ENCODE measurements at places on chromosomes 6 and 20. TPM values are rescaled to one million over a fixed set of nuclear protein-coding genes. Genes with fewer than 3 reads are reported as not detected.

Gene RAET1L
- total RNA-seq = not detected

Gene SMLR1
- total RNA-seq = not detected

Gene SULF2
- total RNA-seq = 65.2 TPM

Gene DHX16
- 25.2 TPM for total RNA-seq

Gene FNDC11
- 0.86 TPM for total RNA-seq

Gene TNFAIP3
- 64.0 TPM for total RNA-seq

Gene CST4
- not detected for total RNA-seq

Gene ELOVL4
- 3.6 TPM for total RNA-seq

Gene MYMX
- total RNA-seq = not detected

Gene SIRPB1
- total RNA-seq = 0.93 TPM

Gene NRSN1
- total RNA-seq = 1.1 TPM

Gene HLA-DQA1
- total RNA-seq = not detected

Gene FKBP1C
- total RNA-seq = 0.97 TPM

GRCh38 chr6:47188588-47189021 lies 121.1 kb downstream of the TNFRSF21 start:
- no peak for DNase-seq
- H3K4me3 ChIP-seq = no peak overlapping the region
- peaks cover 5% of the 10 kb centered on the region for H3K4me1 ChIP-seq
- no peaks in the 10 kb centered on the region for H3K36me3 ChIP-seq
- no peaks in the 10 kb centered on the region for H3K27me3 ChIP-seq

DNA sequence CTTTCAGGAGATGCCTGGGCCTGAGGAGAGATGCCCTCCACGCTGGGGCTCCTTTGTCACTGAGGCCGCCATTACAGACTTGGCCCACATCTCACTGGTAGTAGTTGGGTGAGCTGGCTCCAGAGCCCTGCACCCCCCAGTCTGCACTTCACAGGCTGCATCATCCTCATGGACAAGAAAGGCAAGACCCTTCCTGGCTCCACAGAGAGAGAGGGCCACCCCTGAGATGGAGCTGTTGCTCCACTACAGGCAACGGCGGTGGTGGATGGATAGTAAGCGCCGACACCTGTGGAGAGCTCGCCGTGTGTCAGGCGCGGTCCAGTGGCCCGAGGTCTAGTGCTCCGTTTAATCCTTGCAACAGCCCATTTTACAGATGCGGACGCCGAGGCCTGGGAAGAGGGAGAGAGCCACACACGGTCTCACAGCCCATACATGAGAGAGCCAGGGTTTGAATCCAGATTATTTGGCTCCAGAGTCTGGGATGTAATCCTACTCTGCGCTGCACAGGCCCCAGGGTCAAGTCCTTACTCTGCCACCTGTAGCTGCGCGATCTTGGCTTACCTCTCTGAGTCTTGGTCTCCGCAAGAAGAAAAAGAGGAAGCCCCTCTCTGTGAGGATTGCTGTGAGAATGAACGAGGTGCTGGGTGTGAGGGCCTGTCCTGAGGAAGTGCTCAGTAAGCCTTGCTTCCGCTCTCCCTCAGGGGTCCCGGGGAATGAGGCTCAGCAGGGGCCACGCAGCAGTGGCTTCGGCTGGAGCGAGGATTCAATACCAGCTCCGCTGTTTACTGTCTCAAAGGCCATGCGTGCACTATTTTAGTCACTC lies 34.5 kb downstream of the SPDEF start:
- no peak overlapping the region for H3K27ac ChIP-seq
- DNase-seq = no peak
- no peaks in the 10 kb centered on the region for H3K36me3 ChIP-seq
- no peak overlapping the region for H3K4me3 ChIP-seq
- H3K27me3 ChIP-seq = peaks cover 5% of the 10 kb centered on the region

- no peak overlapping the region for H3K27ac ChIP-seq
- no peak for DNase-seq
- no peaks in the 10 kb centered on the region for H3K36me3 ChIP-seq
- peaks cover 27% of the 10 kb centered on the region for H3K27me3 ChIP-seq
- H3K4me3 ChIP-seq = no peak overlapping the region
- H3K4me1 ChIP-seq = peaks cover 11% of the 10 kb centered on the region
These were observed 2.9 kb downstream of the MAP7 start for GRCh38 chr6:136547336-136547735.

DNA sequence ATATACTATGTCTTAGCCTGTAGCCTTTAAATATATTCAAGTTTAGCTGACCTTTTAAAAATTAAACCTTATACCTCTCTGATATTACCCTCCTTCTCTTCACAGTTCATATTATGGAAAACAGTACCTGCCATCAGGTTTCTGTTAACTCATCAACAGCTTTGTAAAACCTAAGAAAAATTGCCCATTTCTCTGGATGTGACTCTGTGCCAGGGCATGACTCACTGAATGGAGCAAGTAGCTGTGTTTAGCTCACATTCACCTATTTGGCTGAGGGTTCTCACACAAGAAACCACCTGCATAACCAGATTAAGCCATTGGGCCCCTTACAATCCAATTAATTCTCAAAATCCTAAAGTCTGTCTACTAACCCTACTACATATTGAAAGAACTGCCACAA lies 678.8 kb upstream of the MARCKS start:
- no peak overlapping the region for H3K4me3 ChIP-seq
- peaks cover 10% of the 10 kb centered on the region for H3K4me1 ChIP-seq
- no peaks in the 10 kb centered on the region for H3K27me3 ChIP-seq
- DNase-seq = no peak
- H3K27ac ChIP-seq = no peak overlapping the region

DNA sequence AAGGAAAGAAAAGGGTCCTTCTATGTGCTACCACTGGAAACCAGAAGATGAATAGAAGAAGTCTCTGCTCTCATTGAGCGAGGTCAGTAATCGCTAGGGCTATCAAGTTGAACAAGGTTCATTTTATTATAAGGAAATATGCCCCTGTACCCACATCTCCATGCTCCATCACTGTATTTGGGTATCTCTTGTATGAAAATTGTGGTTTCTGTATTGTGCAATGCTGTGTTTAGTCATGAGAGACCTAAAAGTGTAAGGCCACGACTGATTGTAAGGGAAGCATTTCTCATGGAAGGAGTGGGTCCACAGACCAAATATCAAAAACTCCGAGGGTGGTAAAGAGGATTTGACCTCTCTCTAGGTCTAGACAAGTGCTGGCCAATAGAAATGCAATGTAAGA lies 3.6 kb upstream of the HS3ST5 start:
- no peaks in the 10 kb centered on the region for H3K36me3 ChIP-seq
- no peak overlapping the region for H3K27ac ChIP-seq
- H3K4me1 ChIP-seq = peaks cover 21% of the 10 kb centered on the region
- H3K27me3 ChIP-seq = peaks cover 27% of the 10 kb centered on the region

GRCh38 chr6:157133856-157134255 lies 189.5 kb downstream of the TMEM242 start:
- H3K27me3 ChIP-seq = no peaks in the 10 kb centered on the region
- H3K27ac ChIP-seq = peak overlapping the region; percentile 54
- peaks cover 7% of the 10 kb centered on the region for H3K4me1 ChIP-seq
- peaks cover 19% of the 10 kb centered on the region for H3K36me3 ChIP-seq
- no peak for DNase-seq

DNA sequence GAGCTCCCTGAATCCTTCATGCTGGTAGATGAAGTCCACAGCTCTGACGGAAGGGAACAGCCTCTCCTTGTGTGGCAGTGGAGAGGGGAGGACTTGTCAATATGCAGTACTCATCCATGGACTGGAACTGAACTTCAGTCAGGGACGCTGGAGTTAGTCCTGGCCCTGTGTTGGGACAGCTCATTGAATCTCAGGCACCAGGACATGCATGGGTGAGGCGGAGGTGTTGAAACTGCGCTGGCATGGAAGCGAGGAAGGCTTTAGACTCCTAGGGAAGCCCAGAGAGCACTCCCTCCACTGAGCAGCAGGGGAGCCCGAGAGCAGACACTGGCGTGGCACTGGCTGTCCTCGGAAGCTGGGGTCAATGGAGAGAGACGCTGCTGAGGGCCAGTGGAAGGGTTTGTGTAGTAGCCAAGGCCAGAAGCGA lies 161.3 kb upstream of the GGTLC1 start:
- no peak overlapping the region for H3K27ac ChIP-seq
- peaks cover 5% of the 10 kb centered on the region for H3K27me3 ChIP-seq
- no peak for DNase-seq
- H3K4me1 ChIP-seq = no peaks in the 10 kb centered on the region

GRCh38 chr6:57216235-57217101 lies 5.6 kb downstream of the RAB23 start:
- peaks cover 34% of the 10 kb centered on the region for H3K36me3 ChIP-seq
- DNase-seq = no peak
- H3K4me3 ChIP-seq = no peak overlapping the region

GRCh38 chr20:43545837-43546578 lies 12.8 kb upstream of the SGK2 start:
- no peak for DNase-seq
- H3K4me1 ChIP-seq = no peaks in the 10 kb centered on the region
- peaks cover 28% of the 10 kb centered on the region for H3K36me3 ChIP-seq
- H3K4me3 ChIP-seq = no peak overlapping the region

- DNase-seq = no peak
- no peaks in the 10 kb centered on the region for H3K27me3 ChIP-seq
- peaks cover 42% of the 10 kb centered on the region for H3K4me1 ChIP-seq
- no peak overlapping the region for H3K27ac ChIP-seq
These were observed 882.7 kb upstream of the FLRT3 start for GRCh38 chr20:15220009-15220656.

- H3K36me3 ChIP-seq = peaks cover 4% of the 10 kb centered on the region
- H3K4me1 ChIP-seq = peaks cover 55% of the 10 kb centered on the region
- no peaks in the 10 kb centered on the region for H3K27me3 ChIP-seq
- DNase-seq = no peak
These were observed 77.1 kb downstream of the JARID2 start for GRCh38 chr6:15322781-15323536.

- peak within 1 kb of the TSS; percentile 86 for H3K4me3 ChIP-seq
- no peaks in the 10 kb centered on the region for H3K27me3 ChIP-seq
- peak within 1 kb of the TSS; percentile 94 for H3K27ac ChIP-seq
- peaks cover 7% of the 10 kb centered on the region for H3K36me3 ChIP-seq
- peak; percentile 92 for DNase-seq
These were observed at the start of gene NQO2 for GRCh38 chr6:2999618-3000557. NQO2 (plus strand) TSS chr6:2999894; CDS start chr6:3006553, 6,659 bp downstream.

DNA sequence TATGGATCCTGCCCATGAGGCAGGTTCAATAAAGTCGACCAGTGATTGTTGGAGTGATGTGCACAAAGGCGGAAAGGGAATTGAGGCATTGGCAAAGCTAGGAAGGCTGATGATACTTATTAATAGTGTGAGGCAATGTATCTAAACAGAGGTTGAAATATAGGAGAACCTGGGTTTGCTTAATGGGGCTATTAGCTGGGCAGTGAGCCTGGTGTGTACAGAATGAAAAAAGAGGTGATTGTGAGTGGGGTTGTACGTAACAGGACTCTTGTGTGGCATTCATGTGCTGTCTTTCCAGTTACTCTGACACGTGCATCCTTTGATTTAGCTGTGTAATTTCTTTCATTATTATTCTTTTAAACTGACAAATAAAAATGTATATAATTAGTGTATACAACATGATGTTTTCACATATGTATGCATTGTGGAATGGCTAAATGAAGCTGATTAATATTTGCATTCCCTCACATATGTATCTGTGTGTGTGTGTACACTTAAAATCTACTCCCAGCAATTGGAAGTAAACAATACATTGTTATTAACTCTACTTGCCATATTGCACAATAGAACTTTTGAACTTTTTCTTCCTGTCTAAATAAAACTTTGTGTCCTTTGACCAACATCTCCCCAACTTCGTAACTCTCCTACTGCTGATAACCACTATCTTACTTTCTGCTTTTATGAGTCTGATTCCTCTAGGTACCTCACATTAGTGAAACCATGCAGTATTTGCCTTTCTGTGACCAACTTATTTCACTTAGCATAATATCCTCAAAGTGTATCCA lies 220.5 kb upstream of the SLC35B3 start:
- no peaks in the 10 kb centered on the region for H3K27me3 ChIP-seq
- DNase-seq = no peak
- H3K4me3 ChIP-seq = no peak overlapping the region
- peaks cover 17% of the 10 kb centered on the region for H3K4me1 ChIP-seq
- no peaks in the 10 kb centered on the region for H3K36me3 ChIP-seq

DNA sequence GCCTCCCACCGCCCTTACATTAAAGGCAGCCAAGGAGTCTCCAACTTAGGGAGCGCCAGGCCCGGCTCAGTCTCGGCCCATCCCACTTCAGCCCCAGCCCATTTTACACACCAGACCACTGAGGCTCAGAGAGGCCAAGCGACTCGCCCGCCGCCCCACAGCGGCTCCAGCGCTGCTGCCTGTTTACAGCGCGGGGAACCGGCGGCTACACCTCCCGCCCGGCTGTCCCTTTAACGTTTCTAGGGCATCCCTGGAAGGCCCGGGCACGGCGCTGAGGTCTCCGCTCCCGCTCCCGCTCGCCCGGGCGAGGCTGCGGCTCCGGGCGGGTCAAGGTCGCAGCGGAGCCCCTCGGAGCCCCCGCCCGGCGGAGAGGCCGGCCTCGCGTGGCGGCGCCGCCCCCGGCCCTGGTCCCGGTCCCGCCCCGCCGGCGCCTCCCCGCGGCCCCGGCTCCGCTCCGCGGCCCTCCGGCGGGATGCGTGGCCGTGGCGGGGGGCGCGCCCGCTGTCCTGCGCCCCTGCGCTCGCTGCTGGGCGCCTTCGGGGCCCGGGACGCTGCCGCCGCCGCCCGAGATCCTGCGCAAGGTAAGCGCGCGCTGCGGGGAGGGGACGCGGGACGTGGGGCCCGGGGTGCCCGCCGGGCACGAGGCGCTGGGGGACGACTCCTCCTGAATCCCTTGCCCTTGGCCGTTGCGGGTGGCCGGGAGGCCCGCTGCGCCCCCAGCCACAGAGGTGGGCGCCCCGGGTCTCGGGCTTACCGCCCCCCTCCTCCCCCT lies 27.1 kb upstream of the PHACTR3 start:
- H3K4me3 ChIP-seq = no peak overlapping the region
- H3K27ac ChIP-seq = no peak overlapping the region
- H3K27me3 ChIP-seq = peaks cover 86% of the 10 kb centered on the region

DNA sequence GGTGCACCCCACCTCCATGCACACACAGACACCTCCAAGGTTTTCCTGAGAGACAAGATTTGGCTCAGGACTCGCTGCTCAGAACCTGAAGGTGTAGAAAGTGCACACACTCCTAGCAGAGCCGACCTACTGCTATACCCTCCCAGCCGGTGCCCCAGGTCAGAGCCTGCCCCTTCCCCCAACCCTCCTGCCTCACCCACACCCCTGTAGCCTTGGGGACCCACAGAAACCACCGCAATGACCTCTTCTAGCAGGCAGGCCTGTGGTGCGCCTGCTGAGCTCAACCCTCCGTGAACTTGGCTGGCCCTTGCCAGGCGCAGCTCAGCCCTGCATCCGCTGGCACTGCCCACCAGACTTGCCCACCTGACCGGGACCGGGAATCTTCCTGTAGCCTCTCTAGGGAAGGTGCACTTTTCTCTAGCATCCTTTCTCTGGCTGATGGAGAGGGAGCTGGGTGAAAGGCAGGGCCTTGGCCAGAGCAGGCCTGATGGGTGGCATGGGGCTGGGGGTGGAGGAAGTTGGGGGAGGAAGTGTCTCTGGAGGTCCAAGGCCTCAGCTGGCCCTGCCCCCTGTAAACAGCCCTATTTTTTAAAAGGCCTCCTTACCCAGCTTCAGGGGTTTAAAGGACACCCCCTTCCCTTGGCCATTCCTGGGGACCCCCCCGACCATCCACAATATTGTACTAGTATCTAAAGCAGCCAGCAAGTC lies 36.9 kb upstream of the SLCO4A1 start:
- no peak overlapping the region for H3K27ac ChIP-seq
- no peak for DNase-seq
- no peaks in the 10 kb centered on the region for H3K36me3 ChIP-seq
- peaks cover 8% of the 10 kb centered on the region for H3K4me1 ChIP-seq

- no peaks in the 10 kb centered on the region for H3K27me3 ChIP-seq
- H3K27ac ChIP-seq = no peak overlapping the region
- H3K4me1 ChIP-seq = peaks cover 50% of the 10 kb centered on the region
- H3K4me3 ChIP-seq = no peak overlapping the region
These were observed 58.9 kb upstream of the TNFAIP3 start for GRCh38 chr6:137808191-137808590.
